ENCODE measurements at places on chromosomes 4 and X. TPM values are rescaled to one million over a fixed set of nuclear protein-coding genes. Genes with fewer than 3 reads are reported as not detected.

GRCh38 chr4:149328161-149328560 lies 487.5 kb downstream of the IQCM start:
- no peak overlapping the region for H3K27ac ChIP-seq
- H3K27me3 ChIP-seq: no peaks in the 10 kb centered on the region
- H3K4me1 ChIP-seq: no peaks in the 10 kb centered on the region
- DNase-seq: no peak
- H3K36me3 ChIP-seq: no peaks in the 10 kb centered on the region

- peak overlapping the region; percentile 69 for H3K27ac ChIP-seq
- peaks cover 35% of the 10 kb centered on the region for H3K4me1 ChIP-seq
- H3K36me3 ChIP-seq: no peaks in the 10 kb centered on the region
- no peaks in the 10 kb centered on the region for H3K27me3 ChIP-seq
Observed at GRCh38 chr4:6924361-6924779, 14.7 kb downstream of the TBC1D14 start.

DNA sequence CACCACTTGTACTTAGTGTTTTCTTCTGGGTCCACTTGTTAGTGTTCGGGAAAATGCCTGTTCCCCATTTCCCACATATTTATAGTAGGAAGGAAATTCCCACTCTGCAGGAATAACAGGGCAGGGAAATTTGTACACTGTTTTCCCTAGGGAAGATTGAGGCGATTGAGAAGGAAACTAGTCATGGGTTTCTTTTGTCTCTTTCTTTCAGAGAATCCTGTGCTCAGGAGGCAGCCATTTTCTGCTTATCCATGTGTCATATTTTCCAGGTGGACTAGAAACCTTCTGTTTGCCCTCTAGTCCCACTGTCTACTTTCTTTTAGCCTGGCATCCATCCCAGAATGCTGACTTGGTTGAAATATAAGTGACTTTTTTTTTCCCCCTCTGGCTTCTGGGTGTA lies 299.1 kb upstream of the ANKRD50 start:
- H3K4me1 ChIP-seq: peaks cover 12% of the 10 kb centered on the region
- H3K27me3 ChIP-seq: no peaks in the 10 kb centered on the region
- no peaks in the 10 kb centered on the region for H3K36me3 ChIP-seq
- no peak for DNase-seq
- H3K27ac ChIP-seq: no peak overlapping the region
- no peak overlapping the region for H3K4me3 ChIP-seq

The GAGE13 gene
- not detected for total RNA-seq

The MAGED4B gene
- total RNA-seq: 0.13 TPM

The DIAPH2 gene
- 10.3 TPM for total RNA-seq

Data from esophagus squamous epithelium (tissue), 5 donors.